ENCODE measurements at places on chromosomes 2 and 18. TPM values are rescaled to one million over a fixed set of nuclear protein-coding genes. Genes with fewer than 3 reads are reported as not detected.

GRCh38 chr2:170276925-170277629 lies 99.1 kb downstream of the MYO3B start:
- DNase-seq, result no peak

DNA sequence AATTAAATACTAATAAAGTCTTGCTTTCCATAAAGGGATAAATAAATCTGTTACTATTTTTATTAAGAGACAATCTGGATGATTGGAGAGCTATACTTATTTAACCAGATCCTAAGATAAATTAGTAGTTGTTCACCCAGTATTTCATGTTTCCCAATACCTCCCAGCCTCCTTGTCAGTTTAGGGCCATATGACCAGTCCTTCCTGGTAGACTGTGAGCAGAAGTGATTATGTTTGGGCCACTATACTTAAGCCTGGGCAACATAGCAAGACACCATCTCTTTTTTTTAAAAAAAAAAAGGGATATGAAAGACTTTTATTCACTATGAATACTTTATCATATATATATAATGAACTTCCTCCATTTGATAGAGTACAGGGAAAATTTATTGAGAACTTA lies 48.8 kb upstream of the PPM1B start:
- no peak for DNase-seq

GRCh38 chr18:74114116-74114515 lies 33.5 kb downstream of the FBXO15 start:
- DNase-seq, result no peak

GRCh38 chr2:24945907-24946306 lies 25.8 kb downstream of the DNAJC27 start:
- no peak for DNase-seq

DNA sequence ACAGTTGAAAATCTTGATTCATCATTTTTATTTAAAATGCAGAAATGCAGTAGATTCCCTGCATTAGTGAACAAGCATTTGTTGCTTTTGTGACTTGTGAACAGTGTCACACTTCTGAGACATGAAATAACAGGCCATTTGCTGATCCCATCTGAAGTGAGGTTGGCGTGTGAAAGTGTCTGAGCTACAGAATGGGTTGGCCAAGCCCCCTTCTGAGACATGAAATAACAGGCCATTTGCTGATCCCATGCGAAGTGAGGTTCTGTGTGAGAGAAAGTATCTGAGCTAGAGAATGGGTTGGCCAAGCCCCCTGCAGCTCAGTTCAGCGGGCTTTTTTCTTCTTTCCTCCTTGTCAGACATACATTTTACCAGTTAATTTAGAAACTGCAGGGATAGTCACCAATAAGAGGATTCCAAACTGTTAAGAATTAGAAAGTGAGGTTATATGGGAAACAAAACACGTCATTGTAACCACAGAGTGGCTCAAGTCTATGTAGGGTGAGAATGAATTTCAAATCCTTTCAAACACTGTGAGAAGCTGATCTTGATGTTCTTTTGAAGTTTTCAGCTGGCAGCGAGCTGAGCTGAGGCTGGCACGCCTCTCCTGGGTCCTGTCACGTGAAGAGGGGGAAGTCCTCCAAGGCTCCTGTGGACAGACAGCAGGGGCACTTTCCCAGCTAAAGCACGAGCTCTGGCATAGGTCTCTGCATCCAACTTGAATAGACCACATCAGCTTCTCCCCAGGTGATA lies 339.2 kb upstream of the SALL3 start:
- DNase-seq, result no peak

DNA sequence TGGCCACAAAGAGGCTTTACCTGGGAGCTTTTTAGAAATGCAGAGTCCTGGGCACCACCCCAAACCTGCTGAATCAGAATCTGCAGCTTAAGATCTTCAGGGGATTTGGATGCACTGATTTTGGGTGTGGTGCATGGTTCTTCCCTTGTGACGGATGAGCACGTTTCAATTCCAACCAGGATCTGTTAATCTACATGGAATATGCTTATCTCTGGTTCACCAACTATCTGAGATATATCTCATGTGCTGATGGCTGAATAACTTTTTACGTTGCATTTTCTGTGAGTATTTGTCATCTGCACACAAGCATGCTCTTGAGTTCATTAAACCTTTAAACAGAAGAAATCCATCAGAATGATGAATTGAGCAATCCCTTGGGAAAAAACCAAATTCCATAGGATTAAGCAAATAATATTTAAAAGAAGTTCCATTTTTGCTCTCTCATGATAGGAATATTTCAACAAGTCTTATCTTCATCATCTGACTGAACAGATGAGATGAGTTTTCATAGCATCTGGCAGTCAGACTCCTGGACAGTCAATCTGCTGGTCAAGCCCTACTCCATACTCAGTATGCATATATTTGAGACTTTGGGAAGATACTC lies 120.6 kb downstream of the PLB1 start:
- no peak for DNase-seq

GRCh38 chr2:240247241-240247867 lies 106.9 kb upstream of the OTOS start:
- no peak for DNase-seq

DNA sequence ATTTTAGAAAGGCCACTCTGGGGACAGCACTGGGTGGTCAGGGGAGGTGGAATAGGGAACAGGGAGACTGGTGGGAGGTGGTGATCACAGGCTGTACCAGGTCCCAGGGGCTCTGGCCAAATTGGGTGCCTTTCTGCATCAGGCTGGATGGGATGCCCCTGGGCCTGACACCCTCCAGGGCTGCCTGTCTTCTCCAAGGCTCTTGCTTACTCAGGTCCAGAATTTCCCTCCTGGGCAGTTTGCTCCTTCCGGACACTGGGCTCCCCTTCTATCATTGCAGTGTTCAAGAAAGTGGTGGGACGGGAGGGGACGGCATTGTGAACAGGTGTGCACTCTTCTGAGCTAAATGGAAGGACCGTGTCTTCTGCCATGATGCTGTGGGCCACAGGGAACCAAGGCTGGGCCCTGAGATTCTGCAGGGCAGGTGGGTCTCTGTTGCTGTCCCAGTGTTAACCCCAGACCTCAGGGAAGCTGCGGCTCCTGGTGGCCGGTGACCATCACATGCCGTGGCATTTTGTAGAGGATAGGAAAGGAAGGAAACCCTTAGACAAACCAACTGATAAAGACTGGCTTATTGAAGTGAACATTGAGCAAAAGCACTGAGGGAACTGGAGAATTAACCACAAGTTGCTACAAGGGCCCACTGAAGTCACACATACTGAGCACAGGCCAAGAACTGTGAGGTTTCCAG lies 93.7 kb upstream of the HS6ST1 start:
- no peak for DNase-seq

DNA sequence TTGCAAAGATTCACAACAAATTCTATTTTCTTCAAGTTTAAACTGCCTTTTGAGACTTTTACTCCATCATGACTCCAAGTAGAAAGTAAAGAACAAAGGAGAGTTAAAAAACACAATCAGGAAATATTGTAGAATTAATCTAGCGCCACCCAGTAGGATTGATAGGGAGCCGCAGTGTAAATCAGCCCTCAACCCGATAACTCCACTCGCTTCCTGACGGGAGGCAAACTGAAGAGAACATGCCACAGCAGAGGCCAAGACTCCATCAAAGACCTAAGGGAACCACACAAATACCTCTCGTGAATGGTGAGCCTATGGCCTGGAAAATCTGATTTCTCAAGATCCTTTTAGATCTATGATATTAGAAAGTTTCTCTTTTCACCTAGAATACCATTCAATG lies 319.0 kb downstream of the STK39 start:
- no peak for DNase-seq

DNA sequence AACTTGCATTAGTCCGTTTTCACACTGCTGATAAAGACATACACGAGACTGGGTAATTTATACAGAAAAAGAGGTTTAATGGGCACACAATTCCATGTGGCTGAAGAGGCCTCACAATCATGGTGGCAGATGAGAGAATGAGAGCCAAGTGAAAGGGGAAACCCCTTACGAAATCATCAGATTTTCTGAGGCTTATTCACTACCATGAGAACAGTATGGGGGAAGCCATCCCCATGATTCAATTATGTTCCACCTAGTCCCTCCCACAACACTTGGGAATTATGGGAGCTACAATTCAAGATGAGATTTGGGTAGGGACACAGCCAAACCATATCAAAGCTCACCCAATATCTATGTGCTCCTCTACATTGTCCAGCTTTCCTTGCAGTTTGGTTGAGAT lies 16.0 kb upstream of the SERPINE2 start:
- no peak for DNase-seq

- no peak for DNase-seq
These were observed 183.5 kb downstream of the AGAP1 start for GRCh38 chr2:235677276-235677788.

DNA sequence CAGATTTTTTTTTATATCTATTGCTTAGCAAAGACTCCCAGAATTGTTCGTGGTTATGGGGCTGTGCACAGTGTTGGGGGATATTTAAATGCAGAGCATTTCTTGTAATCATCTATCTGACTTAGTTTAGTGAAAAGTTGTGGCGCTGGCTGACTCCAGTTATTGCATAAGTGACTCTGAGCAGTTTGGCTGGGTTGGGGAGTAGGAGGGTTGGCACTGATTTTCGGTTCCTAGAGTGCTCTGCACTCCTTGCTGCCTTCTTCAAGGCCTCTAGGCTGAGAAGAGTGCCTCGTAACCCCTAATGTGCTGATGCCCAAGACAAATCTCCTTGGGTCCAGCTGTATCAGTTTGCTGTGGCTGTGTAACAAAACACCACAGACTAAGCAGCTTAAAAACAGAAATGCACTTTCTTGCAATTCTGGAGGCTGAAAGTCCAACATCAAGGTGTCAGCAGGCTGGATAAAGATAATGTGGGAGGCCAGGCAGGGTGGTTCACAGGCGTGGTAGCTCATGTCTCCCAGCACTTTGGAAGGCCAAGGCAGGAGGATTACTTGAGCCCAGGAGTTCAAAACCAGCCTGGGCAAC lies 6.5 kb upstream of the IMPA2 start:
- no peak for DNase-seq

DNA sequence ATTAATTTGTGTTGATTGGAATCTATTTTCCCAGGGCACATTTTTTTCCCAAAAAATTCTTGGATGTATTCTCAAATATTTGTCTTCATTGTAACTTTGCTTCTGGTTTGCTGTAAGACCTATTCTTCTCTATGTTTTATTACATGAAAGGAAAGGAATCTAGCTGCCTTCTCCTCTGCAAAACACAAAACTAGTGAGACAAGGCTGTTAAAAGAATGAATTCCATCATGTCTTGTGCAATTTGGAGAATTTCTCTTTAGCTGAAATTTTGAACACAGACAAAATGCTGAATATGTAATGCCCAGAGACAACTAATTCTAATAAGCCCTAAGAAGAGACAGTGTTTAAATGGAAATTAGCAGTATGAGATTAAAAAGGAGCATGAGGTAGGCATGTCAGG lies 275.9 kb downstream of the CDH20 start:
- no peak for DNase-seq

DNA sequence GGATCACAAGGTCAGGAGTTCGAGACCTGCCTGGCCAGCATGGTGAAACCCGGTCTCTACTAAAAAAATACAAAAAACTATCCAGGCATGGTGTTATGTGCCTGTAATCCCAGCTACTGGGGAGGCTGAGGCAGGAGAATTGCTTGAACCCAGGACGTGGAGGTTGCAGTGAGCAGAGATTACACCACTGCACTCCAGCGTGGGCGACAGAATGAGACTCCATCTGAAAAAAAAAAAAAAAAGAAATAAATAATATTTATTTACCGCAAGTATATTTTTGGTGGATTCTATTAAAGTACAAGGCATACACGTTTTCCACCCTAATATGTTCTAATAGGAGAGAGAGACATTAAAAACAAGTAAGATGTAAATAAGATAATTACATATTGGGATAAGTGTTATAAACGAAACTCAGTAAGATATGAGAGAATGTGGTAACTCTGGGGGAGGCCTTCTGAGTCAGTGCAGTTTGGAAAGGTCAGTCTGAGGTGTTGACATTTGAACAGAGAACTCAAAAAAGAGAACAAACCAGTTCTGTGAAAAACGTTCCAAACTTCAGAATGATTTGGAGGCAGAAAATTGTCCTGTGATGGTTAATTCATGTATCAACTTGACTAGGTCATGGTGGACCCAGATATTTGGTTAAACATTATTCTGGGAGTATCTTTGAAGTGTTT lies 8.8 kb upstream of the POLI start:
- no peak for DNase-seq

The CD8B gene
- 283 TPM for total RNA-seq

The STARD6 gene
- not detected for total RNA-seq

The GAREM1 gene
- total RNA-seq, result 0.16 TPM

The UPP2 gene
- total RNA-seq, result not detected

The CYP26B1 gene
- total RNA-seq, result not detected

The RAB6C gene
- total RNA-seq, result not detected

The UGT1A10 gene
- not detected for total RNA-seq

The CHST9 gene
- not detected for total RNA-seq

All from CD8-positive, alpha-beta T cell (primary cell).